ENCODE measurements at places on chromosomes 6 and 20. TPM values are rescaled to one million over a fixed set of nuclear protein-coding genes. Genes with fewer than 3 reads are reported as not detected.

NKAIN2 gene
- not detected for polyA plus RNA-seq

TRIM31 gene
- polyA plus RNA-seq = not detected

TCF21 gene
- 13.5 TPM for polyA plus RNA-seq

BPIFB1 gene
- not detected for polyA plus RNA-seq

Measured in fibroblast of lung (primary cell).